Esophagus squamous epithelium (tissue), 5 donors: ENCODE measurements at places on chromosomes 2 and 18.

DNA sequence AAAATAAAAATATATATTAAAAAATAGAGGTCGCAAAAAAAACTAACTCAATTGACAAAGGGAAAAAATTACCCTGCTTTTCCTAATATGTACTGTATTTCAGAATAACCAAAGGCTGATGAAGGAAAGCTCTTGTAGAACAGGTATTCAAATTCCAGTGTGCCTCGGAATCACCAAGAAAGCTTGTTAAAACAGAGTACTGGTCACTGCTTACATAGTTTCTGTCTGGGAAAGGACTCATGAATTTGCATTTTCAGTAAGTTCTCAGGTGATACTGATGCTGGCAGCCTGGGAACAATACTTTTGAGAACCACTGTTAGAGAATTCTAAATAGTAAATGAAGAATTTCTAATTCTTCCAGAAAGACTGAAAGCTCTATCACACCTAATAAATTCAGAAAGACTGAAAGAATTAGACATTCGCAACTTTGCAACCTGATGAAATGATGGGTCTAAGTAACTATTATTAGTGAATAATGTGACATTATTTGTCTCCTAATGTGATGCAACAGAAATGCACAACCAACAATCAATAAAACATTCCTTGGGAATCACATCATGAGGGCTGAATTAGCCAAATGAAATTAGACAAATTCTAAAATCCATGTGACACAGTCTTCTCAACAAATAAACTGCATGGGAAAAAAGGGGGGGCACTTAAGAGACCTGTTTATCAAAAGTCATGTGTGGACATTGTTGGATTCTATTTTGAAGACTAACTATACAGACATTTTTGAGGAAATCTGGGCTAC lies 21.9 kb downstream of the RPRD1A start:
- DNase-seq, result no peak

GRCh38 chr2:181762000-181762399 lies 81.7 kb upstream of the NEUROD1 start:
- no peak for DNase-seq

DNA sequence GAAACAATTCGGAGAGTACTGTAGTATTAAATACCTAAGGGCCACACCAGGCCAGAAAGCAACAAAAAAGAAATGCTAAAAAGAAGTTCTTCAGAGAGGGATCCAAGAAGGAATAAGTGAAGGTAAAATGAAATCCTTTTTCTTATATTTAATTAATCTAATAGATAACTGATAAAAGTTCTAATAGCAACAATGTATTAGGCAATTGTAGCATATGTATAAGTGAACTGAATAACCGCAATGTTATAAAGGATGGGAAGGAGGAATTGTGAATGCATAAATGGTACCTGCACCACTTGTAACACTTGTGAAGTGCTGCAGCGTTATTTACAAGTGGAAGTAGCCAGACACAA lies 21.8 kb downstream of the TMSB10 start:
- no peak for DNase-seq

- no peak for DNase-seq
These were observed 34.9 kb downstream of the FEZ2 start for GRCh38 chr2:36562973-36563532.

DNA sequence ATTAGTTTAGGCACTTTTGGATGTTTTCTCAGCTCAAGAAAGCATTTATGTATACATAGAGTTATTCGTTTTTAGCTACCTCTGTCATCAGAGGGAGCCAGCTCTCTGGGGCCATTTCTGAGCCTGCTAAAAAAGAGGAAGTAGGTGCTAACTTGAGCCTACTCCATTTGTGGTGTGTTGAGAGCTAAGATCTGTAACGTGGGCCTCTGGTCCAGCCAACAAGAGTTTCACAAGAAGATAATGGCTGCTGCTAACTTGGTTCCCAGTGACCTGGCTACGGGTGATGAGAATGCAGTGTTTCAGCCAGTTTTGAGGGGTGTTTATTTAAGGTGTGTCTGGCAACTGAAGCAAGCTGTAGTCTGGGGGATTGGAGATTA lies 182.5 kb downstream of the PRKCE start:
- DNase-seq, result no peak

GRCh38 chr2:202006301-202006700 lies 27.4 kb upstream of the FZD7 start:
- no peak for DNase-seq

DNA sequence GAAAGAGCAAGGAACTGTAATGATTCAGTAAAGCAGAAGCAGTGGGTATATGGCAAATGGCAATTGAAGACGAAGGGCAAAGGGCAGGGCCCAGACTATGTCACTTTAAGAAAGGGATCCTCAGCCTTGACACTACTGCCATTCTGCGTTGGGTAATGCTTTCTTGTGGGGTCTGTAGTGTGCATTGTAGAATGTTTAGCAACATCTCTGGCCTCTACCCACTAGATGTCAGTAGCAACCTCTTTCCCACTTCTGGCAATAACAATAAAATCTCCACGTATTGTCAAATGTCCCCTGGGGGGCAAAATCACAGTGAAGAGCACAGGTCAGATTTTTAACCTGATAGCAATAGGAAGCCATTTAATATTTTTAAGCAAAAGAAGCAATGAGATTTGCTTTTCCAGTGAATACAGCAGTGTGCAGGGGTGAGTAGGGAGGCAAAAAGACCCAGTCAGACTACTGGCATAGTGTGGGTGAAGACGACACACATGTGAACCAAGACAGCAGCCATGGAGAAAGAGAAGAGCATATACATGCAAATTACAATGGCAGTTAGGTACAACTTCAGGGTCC lies 209.5 kb downstream of the DYM start:
- no peak for DNase-seq

DNA sequence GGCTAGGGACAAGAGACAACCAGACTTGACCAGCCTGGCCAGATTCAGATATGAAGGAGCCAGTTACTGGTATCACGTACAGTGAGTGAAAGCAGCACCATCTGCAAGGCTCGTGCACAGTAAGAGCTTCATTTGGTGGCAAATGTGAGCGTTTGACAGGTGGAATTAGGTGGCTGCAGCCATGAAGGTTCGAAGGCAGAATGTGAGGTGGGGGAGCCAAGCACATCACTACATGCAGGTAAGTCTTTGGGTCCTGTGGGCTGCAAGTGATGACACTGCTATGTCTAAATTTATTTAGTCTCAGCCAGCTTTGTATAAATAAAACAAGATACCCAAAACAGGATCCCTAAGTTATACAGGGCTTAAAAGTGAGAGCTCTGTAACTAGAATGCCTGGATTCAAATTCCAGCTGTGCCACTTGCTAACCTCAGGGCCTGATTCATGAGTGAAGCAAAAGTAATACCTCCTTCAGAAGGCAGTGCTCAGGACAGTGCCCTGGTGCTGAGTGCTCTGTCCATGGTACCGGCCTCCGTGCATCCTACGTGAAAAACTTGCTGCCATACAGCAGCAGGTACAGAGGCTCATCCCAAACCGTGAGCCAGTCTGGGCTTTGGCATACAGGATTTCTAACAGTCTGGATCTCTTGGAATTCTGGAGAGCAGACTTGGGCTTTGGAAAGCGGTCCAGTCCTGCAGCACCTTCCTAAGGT lies 18.6 kb downstream of the DDX18 start:
- no peak for DNase-seq

GRCh38 chr2:219820767-219821166 lies 193.3 kb downstream of the SLC4A3 start:
- DNase-seq, result no peak

- DNase-seq, result no peak
These were observed 18.4 kb upstream of the CAB39 start for GRCh38 chr2:230694241-230694640.

DNA sequence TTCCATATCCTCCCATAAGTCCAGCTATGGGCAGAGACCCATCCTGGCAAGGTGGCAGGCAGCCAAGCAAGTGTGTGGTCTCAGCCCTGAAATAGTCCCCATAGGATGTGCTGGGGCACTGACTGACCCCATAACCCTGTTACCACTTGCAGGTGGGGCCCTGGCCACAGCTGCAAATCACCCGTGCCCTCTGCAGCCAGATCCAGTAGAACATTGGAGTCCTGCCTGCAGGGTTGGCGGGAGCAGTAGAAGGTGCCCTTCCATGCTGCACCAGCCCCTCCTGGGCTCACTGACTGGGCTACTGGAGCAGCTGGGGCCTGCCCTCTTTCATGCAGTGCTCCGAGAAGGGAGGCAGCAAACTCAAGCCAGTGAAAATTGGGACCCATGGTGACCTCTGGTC lies 112.6 kb upstream of the MCFD2 start:
- no peak for DNase-seq

- DNase-seq, result no peak
These were observed 8.7 kb downstream of the SNED1 start for GRCh38 chr2:241007111-241007510.
